ENCODE measurements at places on chromosomes 6 and 20.

- DNase-seq, result no peak
Measured at GRCh38 chr6:24504649-24505586, 10.1 kb downstream of the ALDH5A1 start.

- no peak for DNase-seq
Measured at GRCh38 chr6:166419717-166420116, 37.0 kb upstream of the MPC1 start.

DNA sequence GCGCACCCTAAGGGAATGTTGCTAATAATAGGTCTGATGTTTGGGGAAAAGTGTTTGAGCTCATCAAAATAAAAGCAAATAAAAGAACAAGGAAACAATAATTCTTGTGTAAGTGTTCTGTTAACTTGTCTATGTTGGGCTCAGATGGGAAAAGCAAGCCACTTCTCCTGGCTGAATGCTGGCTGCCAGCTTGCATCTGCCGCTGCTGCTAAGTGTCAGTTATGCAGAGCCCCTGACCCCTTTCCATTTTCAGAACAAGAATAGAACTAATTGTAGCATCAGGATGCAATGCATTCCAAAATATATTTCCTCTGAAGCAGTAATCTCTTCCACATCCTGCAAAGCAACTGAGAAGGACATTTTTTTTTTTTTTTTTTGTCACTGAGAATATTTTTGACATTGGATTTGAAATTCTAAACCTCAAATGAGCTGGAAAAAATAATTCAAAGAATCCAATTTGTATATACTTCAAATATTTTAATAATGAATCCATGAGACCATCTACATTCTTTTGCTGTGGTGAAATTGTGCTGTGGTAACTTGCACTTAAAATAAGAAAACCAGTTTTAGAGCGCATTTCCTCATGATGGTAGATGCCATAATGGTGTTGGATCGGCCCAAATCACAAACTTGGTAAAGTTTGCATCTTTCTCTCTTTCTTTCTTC, 43.9 kb upstream of the DEK start:
- DNase-seq, result peak; percentile 44

DNA sequence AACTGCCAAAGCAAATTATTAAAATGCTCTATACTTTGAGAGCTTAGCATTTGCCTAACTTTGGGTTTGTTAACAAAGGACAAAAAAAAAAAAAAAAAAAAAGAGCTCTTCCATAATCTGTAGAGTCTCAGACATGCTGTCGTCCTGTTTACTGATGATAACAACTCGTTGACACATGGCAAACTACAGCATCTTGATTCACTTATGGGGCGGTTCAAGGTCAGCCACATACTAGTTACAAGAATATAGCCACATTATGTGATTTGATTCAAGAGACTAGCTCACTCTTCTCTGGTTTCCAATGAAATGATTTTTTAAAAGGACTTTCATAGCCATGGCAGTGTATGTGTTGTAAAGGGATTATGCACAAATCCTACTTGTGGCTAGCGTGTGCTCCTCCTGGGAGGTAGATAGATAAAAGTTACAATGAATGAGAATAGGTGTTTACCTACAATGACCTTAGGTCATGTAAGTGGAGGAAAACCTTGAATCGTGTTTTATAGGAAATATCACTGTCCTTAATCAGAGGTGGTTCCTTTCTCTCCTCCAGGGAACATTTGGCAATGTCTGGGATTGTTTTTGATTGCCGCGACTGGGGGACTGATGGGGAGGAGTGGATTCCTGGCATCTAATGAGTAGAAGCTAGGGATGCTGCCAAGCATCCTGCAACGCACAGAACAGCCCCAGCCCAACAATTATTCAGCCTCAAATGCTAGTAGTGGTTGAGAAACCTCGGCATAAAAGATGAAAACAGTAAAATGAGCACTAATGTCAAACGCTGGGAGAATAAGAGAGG, 969.2 kb upstream of the SLC35B3 start:
- no peak for DNase-seq

GRCh38 chr20:3681931-3682781, at the start of gene ADAM33:
ADAM33 (minus strand) TSS chr20:3682010; CDS start chr20:3682004, 6 bp downstream.
- DNase-seq, result peak; percentile 54

DNA sequence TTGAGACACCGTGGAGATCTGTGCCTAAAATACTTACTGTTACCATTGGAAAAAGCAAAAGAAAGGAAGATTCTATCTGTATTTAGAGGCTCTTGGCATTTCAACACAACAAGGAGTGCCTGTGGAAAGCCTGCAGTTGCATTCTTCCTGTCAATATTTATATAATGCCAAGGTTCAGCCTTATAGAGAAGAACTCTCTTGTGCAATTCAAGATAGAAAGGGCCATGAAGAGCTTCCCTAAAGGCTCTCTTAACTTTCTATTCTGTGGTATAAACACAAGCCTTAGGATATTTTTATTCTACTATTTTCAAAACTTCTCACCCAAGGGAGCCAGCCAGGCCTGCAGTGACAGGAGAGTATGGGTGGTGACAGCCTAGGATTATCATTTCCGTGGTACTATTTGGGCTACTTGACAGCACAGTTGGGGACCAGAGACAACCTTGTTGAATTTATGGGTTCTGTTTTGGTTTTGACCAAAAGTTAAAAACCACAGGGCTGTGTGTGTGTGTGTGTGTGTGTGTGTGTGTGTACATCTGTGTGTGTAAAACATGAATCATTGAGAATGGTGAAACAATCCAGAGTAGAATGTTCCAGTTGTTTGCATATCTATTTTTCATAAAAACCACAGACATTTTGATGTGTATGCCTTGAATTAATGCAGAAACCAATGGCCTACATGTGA, 700.9 kb upstream of the SLC35B3 start:
- no peak for DNase-seq

DNA sequence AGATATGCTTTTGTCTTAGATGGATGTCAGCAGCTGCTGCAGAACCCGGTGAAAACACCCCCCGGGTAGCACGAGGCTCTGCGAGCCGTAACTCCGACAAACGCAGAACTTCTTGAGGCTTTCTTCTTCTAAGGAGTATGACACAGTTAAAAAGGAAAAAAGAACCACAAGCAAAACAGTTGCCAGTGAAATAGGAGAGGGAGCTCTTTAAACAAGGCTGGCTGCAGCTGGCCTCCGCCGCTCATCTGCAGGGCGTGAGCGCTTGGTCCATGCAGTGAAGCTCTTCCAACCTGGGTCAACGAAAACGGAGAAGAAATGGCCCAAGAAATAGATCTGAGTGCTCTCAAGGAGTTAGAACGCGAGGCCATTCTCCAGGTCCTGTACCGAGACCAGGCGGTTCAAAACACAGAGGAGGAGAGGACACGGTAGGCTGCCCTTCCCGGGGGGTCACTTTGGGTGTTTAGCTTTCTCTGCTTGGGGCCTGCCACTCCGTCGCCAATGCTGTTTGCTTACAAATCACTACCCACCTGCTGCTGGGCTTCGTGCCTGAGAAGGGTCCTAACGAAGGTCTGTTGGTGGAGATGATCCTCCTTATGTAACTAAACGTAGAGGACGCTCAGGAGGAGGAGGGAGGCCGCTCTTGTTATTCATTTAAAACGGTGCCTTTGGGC, 13.2 kb downstream of the SYTL3 start:
- peak; percentile 90 for DNase-seq

DNA sequence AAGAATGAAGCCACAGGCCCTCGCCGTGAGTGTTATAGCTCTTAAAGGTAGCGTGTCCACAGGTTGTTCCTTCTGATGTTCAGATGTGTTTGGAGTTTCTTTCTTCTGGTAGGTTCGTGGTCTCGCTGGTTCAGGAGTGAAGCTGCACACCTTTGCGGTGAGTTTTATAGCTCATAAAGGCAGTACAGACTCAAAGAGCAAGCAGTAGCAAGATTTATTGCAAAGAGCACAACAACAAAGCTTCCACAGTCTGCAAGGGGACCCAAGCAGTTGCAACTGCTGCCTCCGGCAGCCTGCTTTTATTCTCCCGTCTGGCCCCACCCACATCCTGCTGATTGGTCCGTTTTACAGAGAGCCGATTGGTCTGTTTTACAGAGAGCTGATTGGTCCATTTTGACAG, 5.2 kb downstream of the HIVEP1 start:
- DNase-seq, result no peak

GRCh38 chr6:70264306-70264705, 38.6 kb downstream of the COL9A1 start:
- peak; percentile 49 for DNase-seq

- no peak for DNase-seq
Measured at GRCh38 chr6:136659991-136660499, 109.8 kb upstream of the MAP7 start.

DNA sequence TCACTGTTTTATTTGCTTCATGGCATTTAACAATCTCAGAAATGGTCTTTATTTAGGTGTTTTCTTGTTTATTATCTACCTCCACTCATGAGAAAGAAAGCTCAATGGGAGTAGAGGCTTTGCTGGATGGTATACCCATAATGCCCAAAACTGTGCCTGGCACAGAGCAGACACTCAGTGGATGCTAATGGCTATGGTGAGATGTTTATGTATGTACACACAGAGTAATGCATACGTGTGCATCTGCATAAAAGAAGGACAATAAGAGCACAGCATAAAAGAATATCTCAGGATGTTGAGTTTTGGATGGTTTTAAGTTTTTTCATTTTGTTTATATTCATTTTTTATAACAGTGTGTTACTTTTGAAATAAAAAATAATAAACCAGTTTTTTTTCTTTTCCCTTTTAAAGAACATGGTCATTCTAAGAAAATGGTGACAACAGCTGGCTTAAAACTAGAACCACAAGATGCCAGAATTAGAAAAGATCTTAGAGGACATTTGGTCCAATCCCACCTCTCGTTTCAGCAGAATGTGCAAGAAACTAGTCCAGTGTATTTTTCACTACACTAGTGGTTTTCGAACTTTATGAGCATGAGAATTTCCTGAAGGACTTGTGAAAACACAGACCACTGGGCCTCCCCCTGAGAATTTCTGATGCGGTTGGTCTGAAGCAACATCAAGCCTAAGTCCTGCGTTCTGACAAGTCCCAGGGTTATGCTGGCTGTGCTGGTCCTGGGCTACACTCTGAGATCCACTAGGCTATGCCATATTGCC, 131.9 kb downstream of the FYN start:
- DNase-seq, result no peak

DNA sequence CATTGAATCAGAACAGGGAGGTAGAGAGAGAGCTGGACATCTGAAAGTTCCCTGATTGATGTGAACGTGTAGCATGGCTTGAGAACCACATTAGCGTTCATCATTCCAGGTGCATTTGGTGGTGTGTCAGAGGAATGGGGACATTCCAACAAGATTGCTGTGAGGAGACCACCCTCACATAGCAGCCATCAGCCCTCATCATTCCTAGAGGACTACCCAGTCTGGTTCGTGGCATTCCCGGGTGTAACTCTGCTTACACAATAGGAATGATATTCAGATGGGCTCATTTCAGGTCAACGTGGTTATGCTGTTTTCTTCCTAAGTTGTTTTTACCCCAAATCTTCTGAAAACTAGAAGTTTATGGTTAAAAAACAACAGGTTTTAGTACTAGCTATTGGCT, 62.2 kb upstream of the KLHL31 start:
- DNase-seq, result no peak
